H9 (cell line): ENCODE measurements at places on chromosomes 16 and 17. TPM values are rescaled to one million over a fixed set of nuclear protein-coding genes. Genes with fewer than 3 reads are reported as not detected.

Gene CSH2
- total RNA-seq = not detected in 2 replicates

Gene OMG
- not detected in 2 replicates for total RNA-seq

Gene FOXF1
- total RNA-seq = not detected in 2 replicates

Gene CD300E
- total RNA-seq = not detected in 2 replicates

Gene KRTAP9-2
- total RNA-seq = not detected in 2 replicates

Gene PRSS33
- total RNA-seq = not detected in 2 replicates

Gene GLYR1
- 114 TPM in 2 replicates for total RNA-seq

Gene EXOSC6
- total RNA-seq = 39.2 and 41.6 TPM in 2 replicates

Gene C16orf90
- total RNA-seq = not detected in 2 replicates

Gene CPD
- 42.8 and 47.0 TPM in 2 replicates for total RNA-seq

Gene MED1
- 59.2 and 61.3 TPM in 2 replicates for total RNA-seq

Gene VPS4A
- total RNA-seq = 27.1 and 28.3 TPM in 2 replicates

Gene TACO1
- total RNA-seq = 28.9 and 30.2 TPM in 2 replicates

Gene C1QL1
- total RNA-seq = 6.0 and 6.4 TPM in 2 replicates

Gene ATP2A1
- total RNA-seq = 3.9 and 4.6 TPM in 2 replicates

Gene CDH13
- 1.5 and 2.4 TPM in 2 replicates for total RNA-seq

Gene GPR142
- total RNA-seq = 0.33 TPM in 1 of 2 replicates, not detected in the other

Gene TEKT5
- total RNA-seq = 0.31 TPM in 1 of 2 replicates, not detected in the other

Gene WDR90
- 61.8 and 68.2 TPM in 2 replicates for total RNA-seq

Gene TUBB3
- total RNA-seq = 164 and 176 TPM in 2 replicates

Gene INCA1
- total RNA-seq = 1.3 and 1.5 TPM in 2 replicates

Gene GRIN2A
- total RNA-seq = 0.94 and 1.5 TPM in 2 replicates

Gene BCL6B
- 3.3 and 4.9 TPM in 2 replicates for total RNA-seq

Gene KCNAB3
- 5.7 and 6.4 TPM in 2 replicates for total RNA-seq

Gene CDK3
- 11.7 and 14.3 TPM in 2 replicates for total RNA-seq

Gene GDE1
- total RNA-seq = 47.7 and 48.6 TPM in 2 replicates

Gene JMJD6
- total RNA-seq = 26.3 and 28.9 TPM in 2 replicates

Gene CES4A
- 1.8 and 1.9 TPM in 2 replicates for total RNA-seq

Gene ABCC6
- 1.1 TPM in 2 replicates for total RNA-seq

Gene KRT222
- total RNA-seq = 0.13 and 0.18 TPM in 2 replicates

Gene VMO1
- 0.31 TPM in 1 of 2 replicates, not detected in the other for total RNA-seq

Gene GLP2R
- total RNA-seq = not detected in 2 replicates

Gene DDX52
- total RNA-seq = 58.9 and 65.4 TPM in 2 replicates

Gene OR1F1
- total RNA-seq = not detected in 2 replicates
